Tongue (tissue), 3 donors: ENCODE measurements at places on chromosomes 12 and 14. TPM values are rescaled to one million over a fixed set of nuclear protein-coding genes. Genes with fewer than 3 reads are reported as not detected.

Gene B4GALNT1
- total RNA-seq, result 3.3 TPM

Gene BDKRB1
- total RNA-seq, result 1.8 TPM

Gene CCDC196
- not detected for total RNA-seq

Gene TPCN1
- 27.0 TPM for total RNA-seq

Gene NPFF
- total RNA-seq, result not detected

Gene POTEM
- not detected for total RNA-seq

Gene FAM181A
- 0.31 TPM for total RNA-seq

Gene SVOP
- total RNA-seq, result 0.31 TPM

Gene DCN
- 470 TPM for total RNA-seq

Gene APOLD1
- total RNA-seq, result 37.6 TPM

Gene KRT73
- not detected for total RNA-seq

Gene RD3L
- total RNA-seq, result not detected
